GM13976 (cell line): ENCODE measurements at places on chromosomes 2 and 18.
A peak's percentile ranks its signal among the peaks of the same experiment; 100 is the strongest.

DNA sequence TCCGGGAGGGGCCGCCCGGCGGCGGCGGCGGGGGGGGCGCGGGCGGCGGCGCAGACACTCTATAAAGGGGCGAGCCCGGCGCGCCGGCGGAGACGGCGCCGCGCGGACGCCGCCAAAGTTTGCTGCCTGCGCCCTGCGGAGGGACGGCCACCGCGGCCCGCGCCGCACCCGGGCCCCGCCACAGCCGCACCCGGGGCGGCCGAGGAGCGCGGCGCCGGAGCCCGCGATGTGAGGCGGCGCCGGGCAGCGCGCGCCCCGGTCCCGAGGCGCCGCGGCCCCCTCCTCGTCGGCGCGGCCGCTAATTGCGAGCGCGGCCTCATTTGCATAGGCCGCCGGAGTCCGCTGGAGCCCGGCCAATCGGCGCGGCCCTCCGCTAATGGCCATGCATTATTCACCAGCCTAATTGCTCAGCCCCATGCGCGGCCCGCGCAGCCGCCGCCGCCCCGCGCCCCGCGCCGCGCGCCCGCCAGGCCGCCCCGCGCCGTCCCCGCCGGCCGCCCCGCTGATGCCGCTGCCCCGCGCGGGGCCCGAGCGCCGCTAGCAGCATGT, at the start of gene SALL3:
Gene SALL3, plus strand, starts transcription at position 89 of the 549 bp plus-strand sequence. Its CDS starts 457 bp downstream, at position 546.
- no peak for DNase-seq

GRCh38 chr2:219292616-219293015, 13.4 kb downstream of the DNAJB2 start:
- DNase-seq, result no peak

DNA sequence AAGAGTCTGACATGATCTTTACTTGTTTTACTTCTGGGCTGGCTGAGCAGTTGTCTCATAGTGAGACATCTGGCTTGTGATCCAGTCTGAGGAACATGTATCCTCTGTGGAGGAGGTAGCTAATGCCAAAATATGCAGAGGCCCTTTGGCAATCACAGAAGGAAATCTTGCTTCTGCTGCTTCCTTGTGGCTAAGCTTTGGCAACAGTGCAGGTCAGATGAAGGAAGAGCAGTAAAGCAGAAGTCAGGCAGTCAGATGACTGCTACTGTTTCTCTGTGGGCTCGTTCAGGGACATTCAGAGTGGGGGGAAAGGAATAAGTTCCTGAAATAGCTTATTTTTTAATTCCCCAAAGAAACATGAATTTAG, 22.3 kb downstream of the DOK1 start:
- no peak for DNase-seq

DNA sequence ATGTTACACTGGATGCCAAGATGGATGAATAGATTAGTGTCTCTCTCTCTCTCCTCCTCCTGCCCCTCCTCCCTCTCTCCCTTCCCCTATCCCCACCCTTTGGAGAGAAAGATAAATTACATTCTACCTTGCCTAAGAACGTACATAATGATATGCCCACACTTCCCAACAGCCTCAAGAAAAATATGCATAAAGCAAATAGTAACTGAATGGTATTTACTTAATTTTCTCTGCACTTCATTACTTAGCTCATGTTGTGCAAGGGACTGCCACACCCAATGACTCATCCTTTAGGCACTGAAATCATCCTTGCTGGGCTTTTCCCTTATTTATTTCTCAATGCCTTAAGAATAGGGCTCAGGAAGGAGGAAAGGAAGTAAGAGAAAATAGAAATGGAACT, 137.3 kb upstream of the PID1 start:
- no peak for DNase-seq

- no peak for DNase-seq
These were observed 108.6 kb upstream of the TEKT4 start for GRCh38 chr2:94762600-94762999.

DNA sequence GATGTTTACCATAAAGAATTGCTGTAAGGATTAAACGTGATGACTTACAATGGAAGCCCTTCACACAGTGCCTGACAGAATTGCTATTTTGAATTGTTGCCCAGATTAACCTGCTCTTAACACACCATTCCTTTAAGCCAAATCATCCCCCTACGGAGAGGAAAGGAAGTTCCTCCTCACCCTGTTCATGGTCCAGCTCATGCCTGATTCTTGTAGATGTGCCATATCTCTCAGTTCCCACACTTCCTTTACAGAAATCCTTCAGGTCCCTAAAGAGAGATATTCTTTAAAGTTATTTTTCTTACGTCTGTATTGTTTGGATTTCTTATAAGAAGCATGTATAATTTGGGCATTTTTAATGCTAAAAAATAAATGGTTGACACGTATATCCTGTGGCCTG, 127.5 kb upstream of the DAPL1 start:
- no peak for DNase-seq

GRCh38 chr18:51120809-51121596, 76.5 kb downstream of the MEX3C start:
- DNase-seq, result no peak

- no peak for DNase-seq
These were observed 59.1 kb downstream of the ACSL3 start for GRCh38 chr2:222919841-222920526.

- peak; percentile 63 for DNase-seq
These were observed 1.2 kb downstream of the CFLAR start for GRCh38 chr2:201116959-201117734.

DNA sequence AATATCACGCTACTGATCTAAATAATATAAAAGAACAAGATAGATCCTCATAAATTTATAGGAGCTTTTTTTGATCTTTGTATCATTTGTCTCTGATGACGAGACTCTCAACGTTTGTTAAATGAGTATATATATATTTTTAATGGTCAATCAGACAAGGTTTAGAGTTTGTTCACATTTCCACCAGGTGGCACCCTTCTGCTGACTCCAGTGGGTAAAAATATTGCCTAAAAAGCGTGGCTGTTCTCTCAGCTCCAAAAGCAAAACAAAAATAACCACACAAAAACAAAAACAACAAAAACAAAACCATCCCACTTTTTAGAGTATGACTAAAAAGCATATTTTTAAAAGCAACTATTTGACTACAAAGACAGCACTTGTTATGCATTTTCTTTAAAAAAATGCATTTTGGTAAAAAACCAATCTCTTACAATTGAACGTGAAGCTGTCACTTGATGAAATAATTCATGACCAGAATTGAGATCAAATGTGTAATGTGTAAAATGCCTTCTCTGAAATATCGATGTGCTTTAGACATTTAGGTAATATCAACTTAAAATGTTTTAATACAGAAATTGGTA, 723.2 kb downstream of the DPP10 start:
- peak; percentile 17 for DNase-seq

DNA sequence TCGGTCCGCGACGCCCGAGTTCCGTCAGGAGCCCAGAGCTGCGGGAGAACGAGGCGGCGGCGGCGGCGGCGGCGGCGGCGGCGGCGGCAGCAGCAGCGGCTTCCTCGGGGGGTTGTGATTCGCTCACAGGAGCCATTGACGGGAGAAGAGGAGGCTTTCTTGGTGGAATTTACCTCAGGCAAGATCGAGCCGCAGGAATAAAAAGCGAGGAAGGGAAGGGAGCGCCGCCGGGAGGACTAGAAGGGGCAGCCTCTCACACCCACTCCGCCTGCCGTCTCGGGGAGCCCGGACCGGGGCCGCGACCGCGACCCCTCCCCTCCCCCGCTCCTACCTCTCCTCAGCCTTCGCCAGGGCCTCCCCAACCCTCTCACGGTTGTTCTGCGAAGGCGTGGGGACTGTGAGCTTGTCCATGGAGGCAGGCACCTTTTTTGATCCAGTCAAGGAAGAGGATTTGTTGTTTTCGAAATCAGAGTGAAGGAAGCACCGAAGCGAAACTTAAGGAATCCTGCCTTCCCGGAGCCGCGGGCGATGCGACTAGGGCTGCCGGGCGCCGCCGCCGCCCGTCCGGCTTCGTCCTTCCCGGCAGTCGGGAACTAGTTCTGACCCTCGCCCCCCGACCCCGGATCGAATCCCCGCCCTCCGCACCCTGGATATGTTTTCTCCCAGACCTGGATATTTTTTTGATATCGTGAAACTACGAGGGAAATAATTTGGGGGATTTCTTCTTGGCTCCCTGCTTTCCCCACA, 506 bp downstream of the BMPR2 start:
- DNase-seq, result peak; percentile 46

DNA sequence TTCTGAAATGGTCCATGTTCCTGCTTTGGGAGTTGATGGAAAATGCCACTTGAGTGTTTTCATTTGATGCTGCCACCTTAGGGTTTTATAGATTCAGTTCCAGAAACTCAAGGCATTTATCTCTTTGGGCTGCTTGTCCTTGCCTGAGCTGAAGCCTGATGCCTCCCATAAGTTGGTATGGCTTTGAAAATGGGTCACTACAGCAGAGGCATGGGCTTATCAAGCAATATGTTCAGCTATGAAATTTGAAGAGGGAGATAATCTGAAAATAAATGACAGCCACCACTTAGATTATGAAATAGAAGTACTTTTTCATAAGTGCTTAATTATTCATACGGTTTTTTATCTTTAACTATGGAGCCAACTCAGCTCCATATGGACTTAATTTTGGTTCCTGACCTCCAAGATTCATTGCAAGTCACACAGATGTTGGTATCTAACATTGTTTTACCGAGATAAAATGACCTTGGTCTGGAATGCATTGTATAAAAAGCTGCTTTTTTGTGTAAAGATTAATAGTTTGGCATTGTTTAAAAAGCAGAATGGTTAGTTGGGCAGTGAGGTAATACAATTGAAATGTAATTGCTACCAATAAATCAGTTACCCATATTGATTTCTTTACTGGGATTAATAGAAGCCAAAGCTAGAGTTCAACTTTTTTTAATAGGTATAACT, 4.5 kb downstream of the SLC14A1 start:
- DNase-seq, result no peak

DNA sequence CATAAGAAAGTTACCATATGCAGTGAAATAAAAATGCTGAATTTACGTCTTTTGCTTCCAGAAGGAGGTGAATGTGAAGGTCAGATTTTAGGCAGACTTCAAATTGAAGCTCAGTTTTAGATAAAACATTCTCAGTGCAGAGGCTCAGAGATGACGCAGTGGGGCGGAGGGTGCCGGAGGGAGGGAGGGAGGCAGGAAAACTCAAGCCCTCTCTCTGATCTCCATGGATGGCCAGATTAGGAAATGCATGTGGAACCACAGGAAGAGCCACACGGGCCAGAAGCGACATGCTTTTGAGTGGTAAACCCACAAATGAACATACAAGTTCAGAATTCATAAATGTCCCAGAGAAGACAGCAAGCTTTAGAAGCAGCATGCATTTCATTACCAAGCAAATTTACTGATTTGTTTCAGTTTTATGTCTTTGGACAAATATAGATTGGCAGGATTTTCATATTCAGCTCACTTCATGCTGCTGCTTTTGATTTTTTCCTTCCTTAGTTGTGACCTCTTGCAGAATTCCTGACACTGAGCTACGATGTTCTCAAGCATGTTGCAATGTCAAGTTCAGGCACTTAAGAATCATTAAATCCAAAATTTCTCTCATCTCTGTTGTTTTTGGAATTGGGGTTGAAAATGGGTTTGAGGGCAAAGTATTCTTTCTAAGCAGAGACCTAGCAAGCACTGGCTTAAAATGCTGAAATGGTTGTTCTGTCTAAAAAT, 29.7 kb upstream of the APCDD1 start:
- DNase-seq, result no peak

DNA sequence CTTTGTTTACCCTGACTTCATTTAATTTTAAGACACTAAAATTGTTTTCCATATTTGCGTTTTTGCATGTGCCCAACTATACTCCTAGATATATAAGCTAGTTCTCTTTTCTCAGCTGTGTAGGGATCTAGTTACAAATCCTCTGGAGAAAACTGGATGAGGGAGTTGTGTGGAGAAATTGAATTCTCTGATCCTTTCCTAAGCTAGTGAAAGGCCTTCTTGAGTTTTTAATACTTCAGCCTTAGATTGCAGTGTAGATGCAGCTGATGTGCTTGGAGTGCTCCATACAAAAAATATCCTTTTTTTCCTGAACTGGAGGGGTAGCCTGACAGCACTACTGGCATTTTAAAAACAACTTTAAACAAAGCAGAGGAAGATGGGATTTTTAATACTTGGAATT, 8.6 kb upstream of the MTX2 start:
- DNase-seq, result no peak

DNA sequence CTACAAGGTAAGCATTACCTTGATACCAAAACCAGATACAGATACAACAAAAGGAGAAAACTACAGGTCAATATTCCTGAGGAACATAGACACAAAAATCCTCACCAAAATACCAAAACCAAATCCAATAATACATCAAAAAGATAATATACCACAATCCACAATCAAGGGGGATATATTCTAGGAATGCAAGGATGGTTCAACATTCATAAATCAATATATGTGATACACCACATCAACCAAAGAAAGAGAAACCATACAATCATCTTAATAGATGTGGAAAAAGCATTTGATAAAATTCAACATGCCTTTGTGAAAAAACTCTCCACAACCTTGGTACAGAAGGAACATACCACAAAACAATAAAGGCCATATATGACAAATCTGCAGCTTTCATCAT, 28.4 kb downstream of the DNAH7 start:
- no peak for DNase-seq

DNA sequence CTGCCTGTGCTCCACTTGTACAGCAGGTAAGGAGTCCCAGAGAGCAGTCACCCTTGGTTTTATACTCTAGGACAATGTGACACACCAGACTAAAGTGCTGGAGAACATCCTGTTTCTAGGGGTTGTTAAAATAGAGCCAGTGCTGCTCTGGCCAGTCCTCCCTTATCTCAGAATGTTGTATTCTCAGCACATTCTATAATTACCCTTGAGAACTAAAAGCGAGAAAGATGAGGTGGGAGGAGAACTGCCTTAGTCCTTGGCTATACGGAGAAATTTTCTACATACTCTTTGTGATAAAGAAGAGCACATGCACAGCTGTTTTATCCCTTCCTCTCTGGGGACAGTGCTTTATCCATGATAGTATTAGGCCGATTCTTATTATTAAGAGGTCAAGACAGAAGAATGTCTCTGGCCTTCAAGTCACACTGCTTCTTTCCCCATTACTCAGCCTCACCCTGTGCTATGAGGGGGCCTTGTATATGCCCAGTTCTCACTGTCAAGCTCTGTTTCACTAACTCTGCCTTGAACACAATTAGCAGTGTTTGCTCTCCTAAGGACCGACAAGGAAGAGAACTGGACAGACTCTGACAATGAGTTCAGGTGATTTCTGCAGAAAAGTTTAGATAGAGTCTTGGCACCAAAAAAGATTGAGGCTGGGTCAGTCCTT, 385.8 kb downstream of the TRIB2 start:
- no peak for DNase-seq

GRCh38 chr2:24262421-24262970, 87.6 kb downstream of the FAM228A start:
- DNase-seq, result no peak

- DNase-seq, result no peak
These were observed 268.8 kb downstream of the IKZF2 start for GRCh38 chr2:212882626-212883025.

GRCh38 chr2:216922175-216922780, 62.4 kb upstream of the TNP1 start:
- no peak for DNase-seq
